ENCODE measurements at places on chromosomes 3 and 15. TPM values are rescaled to one million over a fixed set of nuclear protein-coding genes. Genes with fewer than 3 reads are reported as not detected.

DNA sequence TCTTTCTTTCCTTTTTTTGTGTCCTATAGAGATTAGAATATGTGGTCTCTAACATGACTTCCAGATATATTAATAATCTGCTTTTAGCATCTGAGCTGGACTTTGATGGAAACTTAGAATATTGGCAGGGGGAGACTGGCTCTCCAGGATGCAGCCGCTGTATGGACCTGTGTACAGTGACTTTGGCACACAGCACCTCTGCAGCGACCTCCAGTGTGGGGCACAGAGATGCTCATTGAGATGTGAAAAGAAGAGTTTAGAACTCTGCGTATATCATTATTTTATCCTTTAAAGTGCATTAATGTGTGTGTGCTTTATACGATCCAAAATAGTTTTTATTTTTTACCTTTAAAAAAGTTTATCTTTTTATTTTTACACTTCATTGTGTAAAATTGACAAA lies 18.3 kb downstream of the CFAP161 start:
- no peak for DNase-seq

Gene CEP19
- total RNA-seq = 6.2 TPM

GRCh38 chr3:10312861-10313260 lies 8.1 kb downstream of the SEC13 start:
- DNase-seq = no peak

Gene DUOXA2
- not detected for total RNA-seq

DNA sequence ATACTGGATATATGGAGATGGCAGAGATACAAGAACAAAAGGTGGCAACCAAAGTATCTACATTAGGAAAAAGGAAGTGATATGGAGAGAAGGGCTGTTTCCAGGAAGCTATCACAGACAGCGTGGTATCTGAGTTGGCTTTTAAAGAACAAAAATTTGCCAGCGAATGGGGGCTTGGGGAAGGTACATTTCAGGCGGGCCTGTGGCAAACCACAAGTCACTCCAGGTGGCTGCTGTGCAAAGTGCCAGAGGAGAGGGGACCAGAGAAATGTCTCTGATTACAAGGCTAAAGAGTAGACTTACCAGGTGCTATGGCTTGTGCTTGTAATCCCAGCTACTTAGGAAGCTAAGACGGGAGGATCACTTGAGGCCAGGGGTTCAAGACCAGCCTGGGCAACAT lies 91.1 kb downstream of the MSL2 start:
- no peak for DNase-seq

Gene FAM43A
- total RNA-seq = 4.0 TPM
